AG04449 (cell line): ENCODE measurements at places on chromosomes 16 and 17.

GRCh38 chr16:58503166-58503862, 3.4 kb downstream of the NDRG4 start:
- no peak for DNase-seq

GRCh38 chr17:2453325-2453724, 52.5 kb upstream of the MNT start:
- DNase-seq = no peak

GRCh38 chr17:73646409-73647300, 2.4 kb upstream of the SDK2 start:
- DNase-seq = no peak

DNA sequence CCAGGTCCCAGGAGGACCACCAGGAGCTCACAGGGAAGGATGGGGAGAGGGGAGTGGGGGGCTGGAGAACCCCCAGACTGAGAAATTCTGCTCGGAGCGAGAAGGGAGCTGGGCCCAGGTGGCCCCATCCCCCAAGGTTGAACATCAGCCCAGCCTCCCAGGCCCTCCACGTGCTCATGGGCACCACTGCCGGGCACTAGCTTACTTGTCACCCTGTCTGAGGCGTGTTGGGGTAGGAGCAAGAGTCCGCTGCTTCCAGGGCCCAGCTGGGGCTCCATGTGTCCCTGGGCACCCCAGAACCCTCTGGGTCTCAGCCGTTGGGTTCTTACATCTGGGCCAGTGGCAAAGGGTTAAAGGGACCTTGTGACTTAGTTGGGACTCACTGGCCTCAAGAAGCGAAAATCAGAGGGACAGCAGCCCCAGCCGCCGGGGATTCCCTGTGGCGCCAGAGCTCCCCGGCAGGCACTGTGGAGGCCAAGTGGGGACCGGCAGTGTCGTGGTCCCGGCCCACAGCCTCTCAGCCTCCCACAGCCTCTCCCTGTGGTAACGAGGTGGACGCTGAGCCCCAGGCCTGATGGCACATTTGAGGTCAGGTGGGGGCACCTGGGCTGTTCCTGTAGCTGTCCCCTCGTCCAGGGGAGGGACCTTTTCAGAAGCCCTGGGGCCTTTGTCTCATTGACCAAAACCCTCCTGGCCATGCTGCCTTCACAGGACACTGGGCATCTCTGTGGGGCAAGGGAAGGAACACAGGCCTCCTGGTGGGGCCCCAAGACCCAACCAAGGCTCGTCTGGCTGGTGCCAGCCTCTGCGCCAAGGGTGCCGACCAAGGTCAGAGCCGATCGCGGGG, 33.7 kb upstream of the CDH15 start:
- no peak for DNase-seq

- DNase-seq = no peak
Measured at GRCh38 chr17:81470944-81471817, 41.4 kb downstream of the ACTG1 start.

DNA sequence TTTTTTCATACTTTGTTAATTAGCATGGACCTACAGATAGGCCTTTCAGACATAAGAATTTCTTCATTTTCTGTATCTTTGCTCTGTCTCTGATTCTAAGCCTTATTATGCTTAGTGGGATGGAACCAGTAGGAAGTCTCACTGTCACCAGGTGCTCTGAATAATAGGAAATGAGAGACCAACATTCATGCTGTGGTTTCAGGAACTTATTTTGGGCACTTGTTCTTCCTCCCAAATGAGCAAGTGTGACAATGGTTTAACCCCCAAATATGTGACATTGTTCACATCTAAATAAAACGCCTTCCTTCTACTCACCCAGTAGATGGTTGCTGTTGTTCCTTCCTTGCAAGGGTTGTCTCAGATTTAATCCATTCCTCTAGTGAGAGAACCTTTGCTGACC, 100.2 kb downstream of the SYCE1L start:
- DNase-seq = no peak

- no peak for DNase-seq
Measured at GRCh38 chr16:51708861-51709260, 557.8 kb upstream of the SALL1 start.
